PC-3 (cell line): ENCODE measurements at places on chromosomes 7 and 10. TPM values are rescaled to one million over a fixed set of nuclear protein-coding genes. Genes with fewer than 3 reads are reported as not detected.

DNA sequence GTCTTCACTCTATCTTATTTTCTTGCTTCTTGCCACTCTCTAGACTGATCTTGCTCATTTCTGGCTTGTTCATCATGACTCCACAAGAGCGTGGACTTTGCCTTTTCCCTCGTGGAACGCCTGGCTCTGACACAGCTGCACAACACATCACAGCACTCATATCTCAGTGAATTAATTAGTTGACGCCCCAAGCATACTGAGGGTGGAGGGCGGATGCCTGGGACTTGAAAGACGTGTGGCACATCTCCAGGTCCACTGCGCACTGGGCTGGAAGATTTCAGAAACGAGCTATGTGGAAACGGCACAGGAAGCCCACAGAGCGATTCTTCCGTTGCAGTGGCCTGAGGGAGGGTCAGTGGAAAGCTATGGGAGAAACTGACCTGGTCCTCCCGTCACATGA, 23.6 kb upstream of the PLEKHA1 start:
- DNase-seq: no peak

DNA sequence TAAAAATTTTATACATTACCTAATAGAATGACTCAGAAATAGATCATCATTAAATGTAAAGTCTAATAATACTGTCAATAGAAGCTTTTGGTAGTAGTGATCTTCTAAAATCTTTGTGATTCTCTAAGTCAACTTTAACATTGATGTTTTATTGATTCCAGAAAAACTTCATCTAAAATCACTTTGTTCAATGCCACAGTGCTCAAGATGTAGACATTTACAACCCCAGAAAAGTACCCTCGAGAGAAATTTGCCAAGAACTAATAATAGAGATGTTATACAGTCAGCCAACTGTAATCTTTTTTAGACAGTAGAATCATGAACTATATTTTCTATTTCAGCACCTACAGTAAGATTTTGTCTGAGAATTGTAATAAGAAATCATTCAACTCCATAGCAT, 369.2 kb upstream of the AKR1E2 start:
- no peak for DNase-seq

GRCh38 chr10:131567279-131568162, 256.0 kb upstream of the TCERG1L start:
- DNase-seq: no peak

Gene ZNF804B
- total RNA-seq: not detected in 2 replicates

Gene SLC26A3
- not detected in 2 replicates for total RNA-seq

DNA sequence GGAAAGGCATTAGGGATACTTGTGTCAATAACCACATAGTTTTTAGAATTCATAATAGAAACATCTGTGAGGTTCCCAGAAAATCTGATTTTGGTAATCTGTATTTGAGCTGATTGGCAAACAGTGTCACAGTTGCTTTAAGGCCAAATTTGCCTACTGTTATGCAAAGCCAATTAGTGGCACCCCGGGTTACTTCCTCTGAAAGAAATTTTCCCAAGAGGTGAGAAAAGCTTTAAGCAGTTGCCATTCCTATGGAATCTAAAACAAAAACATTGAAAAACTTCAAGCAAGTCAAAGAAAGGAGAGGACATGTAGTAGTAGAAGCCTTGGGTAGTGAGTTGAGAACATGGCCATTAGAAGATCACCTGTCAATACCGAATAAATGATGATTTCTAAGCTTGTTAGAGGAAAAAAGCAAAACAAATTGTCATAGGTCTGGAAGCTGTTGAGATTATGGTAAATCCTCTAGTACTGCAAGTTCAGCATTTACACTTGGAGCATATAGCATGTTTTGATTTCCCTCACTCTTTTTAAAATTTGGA, 176.8 kb downstream of the TWIST1 start:
- DNase-seq: no peak

DNA sequence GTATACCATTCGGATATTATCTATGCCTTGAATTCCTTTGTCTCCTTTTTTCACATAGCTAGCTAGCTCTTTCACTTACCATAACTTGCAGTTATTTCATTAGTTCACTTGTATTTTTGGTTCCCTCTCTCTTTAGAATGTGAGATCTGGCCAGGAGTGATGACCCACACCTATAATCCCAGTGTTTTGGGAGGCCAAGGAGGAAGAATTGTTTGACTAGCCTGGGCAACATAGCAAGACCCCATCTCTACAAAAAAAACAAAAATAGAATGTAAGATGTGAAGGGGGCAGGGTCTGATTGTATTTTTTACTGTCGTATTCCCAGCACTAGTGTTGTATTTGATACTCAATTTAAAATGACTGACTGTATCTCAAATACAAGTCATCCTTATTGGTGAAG, 19.6 kb downstream of the NFE2L3 start:
- no peak for DNase-seq

- no peak for DNase-seq
Observed at GRCh38 chr7:127895814-127896280, 135.4 kb downstream of the LRRC4 start.

Gene ANKRD22
- 5.0 and 6.2 TPM in 2 replicates for total RNA-seq

GRCh38 chr7:88322151-88322550, 15.5 kb upstream of the STEAP4 start:
- no peak for DNase-seq

Gene ALOX5
- 0.11 and 0.92 TPM in 2 replicates for total RNA-seq

GRCh38 chr10:130244928-130245495, 108.8 kb downstream of the GLRX3 start:
- DNase-seq: no peak

DNA sequence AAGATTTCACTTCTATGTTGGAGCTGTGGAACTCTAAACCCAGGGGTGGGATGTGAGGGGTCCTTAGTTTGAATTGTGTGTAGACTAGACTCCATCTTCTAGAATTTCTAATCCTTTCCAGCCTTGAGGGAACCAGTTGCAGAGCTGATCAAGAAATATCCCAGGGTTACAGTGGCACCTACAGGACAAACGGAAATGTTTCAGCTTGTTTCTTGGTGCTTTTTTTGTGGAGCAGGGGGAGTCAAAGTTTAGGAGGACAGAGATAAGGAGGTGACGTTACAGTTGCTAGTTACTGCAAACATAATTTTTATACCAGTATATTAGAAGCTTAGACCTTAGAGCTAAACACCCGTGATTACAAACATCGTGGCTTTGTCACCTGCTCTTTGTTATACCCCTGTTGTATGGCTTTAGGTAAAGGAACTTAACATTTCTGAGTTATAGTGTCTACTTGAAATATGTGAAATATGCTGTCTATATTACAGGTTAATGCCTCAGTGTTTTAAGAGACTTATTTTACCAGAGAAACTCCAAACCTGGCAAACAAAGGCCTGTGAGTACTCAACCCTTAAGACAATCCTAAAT, 84.5 kb upstream of the DYNC1I1 start:
- peak; percentile 56 for DNase-seq

DNA sequence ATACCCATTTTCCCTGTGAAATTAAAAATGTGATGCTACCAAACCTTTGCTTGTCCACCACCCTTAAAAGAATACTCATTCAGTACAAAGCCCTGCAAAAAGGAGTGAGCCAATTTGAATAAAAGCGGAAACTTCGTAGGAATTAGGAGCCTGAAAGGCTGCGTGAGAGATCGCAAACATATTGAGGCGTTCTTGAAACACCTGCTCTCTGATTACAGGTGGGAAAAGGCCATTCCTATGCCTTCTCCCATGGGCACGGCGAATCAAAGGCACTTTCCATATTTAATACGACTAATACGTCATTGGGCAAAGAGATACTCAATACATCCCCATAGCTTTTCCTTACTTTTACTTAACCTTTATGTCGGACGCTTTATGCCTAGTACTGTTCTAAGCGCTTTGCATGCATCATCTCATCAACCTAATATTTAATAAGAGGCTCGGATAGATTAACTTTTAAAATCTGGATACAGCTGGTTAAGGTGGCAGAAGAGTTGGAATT, 30.9 kb upstream of the KMT2E start:
- DNase-seq: no peak

Gene TMEM270
- 3.8 TPM in 1 of 2 replicates, not detected in the other for total RNA-seq

- no peak for DNase-seq
Observed at GRCh38 chr7:21587139-21587784, 44.4 kb downstream of the DNAH11 start.

DNA sequence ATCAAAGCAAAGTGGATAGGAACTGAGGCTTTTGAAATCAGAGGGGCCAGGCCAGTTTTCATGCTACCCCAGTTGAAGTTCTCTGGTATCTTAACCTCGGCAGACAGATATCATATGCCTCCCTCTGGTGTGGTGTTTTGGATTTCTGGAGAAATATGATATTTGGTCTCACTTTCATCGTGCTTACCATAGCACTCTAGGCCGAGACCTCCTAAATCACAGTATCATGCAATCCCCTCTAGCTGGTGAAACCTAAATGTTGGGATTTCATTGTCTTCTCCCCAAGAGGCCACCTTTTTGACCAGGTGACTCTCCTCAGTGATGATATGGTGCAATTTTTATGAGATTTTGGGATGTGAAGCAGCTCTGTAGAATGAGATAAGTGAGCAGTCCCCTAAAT, 183.5 kb downstream of the CREB5 start:
- no peak for DNase-seq

GRCh38 chr10:52004342-52004949, 305.1 kb upstream of the CSTF2T start:
- peak; percentile 94 for DNase-seq

DNA sequence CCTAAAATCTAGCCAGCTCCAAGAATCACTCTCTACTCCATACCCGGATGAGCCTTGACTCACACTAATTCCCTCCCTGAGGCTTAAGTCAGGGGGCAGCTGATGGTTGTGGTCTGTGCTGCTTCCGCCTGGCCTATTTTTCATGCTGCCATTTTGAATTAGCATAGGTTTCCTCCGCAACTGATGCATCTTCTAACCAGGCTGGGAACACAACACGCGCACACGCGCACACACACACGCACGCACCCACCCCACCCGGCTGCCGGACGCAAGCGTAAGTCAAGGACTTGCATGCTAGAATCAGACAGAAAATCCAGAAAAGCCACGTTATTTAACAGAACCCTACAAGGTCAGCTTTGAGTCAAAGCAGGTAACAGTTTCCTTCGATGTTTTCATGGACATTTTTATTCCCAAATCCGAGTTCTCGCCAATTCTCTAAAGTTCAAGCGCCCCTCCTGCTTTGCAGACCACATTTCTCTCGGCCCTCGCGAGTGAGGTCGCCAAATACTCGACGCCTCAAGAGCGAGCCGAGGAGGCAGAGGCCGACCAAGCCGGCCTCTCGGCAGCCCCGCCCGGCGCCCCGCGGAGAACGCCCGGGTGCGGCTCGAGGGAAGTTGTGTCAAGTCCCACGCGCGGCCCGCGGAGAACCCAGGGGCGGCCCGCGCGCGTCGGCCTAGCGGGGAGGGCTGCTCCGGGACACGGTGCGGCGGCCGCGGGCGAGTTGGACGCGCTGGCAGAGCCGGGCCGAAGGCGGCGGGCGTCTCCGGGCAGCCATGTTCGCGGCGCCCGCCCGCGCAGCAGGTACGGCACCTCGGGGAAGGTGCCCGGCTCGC, 961 bp downstream of the SCRN1 start:
- DNase-seq: peak; percentile 51

GRCh38 chr10:83564889-83565588, 574.3 kb upstream of the GHITM start:
- no peak for DNase-seq

DNA sequence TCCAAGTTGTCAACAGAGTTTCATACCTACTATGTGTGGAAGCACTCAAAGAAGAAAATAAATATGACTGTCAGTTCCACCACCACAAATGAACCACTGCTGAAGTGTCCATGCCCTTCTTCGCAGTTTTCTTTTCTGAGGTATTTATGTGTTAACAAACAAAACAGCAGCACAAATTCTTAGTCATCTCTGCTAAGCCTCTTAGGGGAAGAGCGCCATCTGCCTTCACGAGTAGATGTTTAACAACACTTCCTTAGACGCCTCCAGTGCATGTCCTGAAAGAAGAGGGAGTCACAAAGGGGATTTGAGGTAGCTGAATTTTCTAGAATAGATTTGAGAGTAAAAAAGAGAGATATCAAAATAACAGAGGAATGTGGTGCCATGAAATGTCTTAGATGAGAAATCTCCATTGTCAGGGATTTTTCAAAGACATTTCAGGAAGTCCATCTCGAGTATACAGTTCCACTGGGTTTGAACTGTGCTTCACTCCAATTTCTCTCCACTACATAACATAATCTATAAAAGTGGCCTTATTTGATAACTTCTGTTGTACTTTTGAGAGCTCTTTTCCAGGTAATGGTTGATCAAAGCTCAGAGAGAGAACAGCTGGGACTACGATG, 775.3 kb upstream of the POM121L12 start:
- peak; percentile 32 for DNase-seq

DNA sequence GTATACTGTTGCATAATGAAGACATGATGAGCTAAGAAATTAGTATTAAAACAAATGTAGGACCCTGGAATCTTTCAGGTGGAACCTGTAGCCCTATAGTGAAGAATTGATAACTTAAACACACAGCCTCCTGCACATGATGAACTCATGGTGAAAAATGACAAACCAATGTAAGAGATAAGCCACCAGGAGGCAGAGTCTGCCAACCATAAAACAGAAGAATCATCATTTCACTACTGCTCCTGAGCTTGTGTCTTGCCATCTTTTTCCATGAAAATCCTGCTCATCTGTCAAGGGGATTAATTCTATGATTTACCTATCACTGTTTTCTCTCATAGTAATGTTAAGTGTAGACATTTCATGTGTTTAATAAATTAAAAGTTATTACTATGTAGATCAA, 363.9 kb downstream of the MALRD1 start:
- DNase-seq: peak; percentile 38

DNA sequence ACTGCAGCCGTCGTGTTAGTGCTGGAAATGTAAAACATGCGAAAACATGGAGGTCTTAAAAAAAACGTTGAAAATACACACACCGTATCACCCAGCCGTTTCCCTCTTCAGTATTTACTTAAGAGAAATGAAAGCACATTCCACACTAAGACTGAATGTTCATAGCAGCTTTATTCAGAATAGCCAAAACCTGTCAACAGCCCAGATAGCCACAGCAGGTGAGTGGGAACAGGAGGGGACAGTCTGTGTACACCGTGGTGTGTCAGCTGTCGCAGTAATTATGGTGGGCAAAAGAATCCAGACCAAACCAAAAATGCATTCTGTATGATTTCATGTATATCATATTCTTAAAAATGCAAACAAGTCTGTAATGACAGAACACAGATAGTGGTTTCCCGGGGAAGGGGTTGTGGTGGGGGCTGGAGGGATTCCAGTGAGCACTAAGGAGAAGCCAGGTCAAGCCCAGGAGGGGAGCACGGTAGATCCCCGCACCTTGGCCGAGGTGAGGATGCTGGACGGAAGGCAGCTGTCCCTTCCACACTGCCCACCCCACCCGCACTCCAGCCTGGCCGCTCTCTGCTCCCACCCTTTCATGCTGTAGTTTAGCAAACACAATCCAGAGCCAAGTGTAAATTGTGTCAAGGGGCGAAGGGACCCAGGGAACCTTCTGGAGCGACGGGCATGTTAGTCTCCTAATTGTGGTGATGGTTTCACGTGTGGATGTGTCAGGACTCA, 123.6 kb downstream of the NKX6-2 start:
- DNase-seq: no peak

Gene CLCN1
- 0.55 and 0.69 TPM in 2 replicates for total RNA-seq

GRCh38 chr7:147298611-147299043, 1182.0 kb downstream of the CNTNAP2 start:
- peak; percentile 65 for DNase-seq

Gene C10orf67
- 0.15 and 0.29 TPM in 2 replicates for total RNA-seq
